ENCODE measurements at places on chromosomes 6 and 20.

DNA sequence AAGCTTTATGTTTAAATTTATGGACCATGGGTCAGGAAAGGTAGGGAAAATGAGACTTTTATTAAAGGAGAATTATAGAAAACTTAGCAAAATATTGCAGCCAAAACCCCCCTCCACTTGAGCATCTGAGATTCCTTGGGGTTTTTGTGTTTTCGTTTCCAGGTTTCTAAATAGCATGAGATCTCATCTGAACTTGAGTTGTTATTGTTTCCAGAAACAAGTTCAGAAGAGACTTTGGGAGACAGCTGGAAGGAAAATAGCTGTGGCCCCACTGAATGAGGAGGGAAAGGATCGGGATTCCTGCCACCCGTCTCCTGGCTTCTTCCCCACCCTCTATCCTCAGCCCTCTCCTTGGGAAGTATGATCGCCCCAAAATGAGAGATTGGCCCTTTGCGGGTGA is 75.5 kb downstream of the TBC1D7 start:
- no peak for DNase-seq

DNA sequence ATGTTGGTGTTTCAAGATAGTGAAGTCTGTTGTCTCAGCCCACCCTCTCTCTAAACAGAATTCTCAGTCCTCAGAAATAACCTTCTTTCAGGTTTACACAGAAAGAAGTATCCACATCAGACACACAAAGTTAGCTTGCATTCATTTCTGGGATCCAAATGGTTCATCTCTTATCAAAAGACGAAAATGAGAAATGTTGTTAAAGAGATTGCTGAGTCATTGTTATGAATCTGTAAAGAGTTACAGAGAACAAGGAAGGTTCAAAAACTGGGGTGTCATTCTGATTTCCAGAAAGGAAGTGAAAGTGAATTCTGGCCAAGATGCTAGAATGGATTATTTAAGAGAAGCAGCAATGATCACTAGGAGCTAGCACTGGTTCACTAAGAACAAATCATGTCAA is 90.5 kb upstream of the ATXN1 start:
- DNase-seq = no peak

DNA sequence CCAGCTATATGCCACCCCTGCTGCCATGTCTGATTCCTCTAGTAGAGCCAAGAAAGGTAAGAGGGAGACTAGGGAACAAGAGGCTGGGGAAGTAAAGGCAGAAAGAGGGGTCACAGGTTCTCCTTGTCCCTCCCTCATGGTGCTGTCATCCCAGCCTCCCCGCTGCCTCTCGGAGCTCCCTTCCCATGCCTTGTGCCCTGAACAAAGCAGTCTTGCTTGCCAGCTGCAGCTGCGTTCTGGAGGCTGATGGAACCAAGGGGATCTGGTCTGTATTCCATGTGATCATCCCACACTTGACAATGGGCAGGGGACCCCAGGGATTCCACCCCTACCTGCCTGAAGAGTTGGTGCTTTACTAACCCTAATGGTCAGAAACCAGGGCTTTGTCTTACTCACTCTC is 61.4 kb downstream of the DAAM2 start:
- DNase-seq = no peak

DNA sequence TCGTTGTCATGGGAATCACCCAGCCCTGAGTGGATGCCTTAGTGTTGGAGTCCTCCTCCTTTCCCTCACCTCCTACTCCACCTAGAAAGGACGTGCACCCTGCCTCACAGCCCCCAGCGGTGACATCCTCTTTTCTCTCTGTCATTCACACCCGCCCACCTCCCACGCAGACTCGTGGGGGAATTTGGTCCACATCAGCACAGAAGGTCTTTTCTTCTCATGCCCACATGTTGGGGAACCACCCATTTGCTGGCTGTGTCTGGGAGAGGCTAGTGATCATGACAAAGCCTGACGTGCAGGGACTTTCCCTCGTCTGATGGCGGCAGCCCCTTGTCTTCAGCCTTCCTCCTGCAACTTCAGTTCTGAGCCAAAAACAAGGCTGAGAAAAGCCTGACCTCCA is 96.0 kb upstream of the CNKSR3 start:
- no peak for DNase-seq

GRCh38 chr6:98958776-98959175 is 11.0 kb upstream of the FBXL4 start:
- no peak for DNase-seq

DNA sequence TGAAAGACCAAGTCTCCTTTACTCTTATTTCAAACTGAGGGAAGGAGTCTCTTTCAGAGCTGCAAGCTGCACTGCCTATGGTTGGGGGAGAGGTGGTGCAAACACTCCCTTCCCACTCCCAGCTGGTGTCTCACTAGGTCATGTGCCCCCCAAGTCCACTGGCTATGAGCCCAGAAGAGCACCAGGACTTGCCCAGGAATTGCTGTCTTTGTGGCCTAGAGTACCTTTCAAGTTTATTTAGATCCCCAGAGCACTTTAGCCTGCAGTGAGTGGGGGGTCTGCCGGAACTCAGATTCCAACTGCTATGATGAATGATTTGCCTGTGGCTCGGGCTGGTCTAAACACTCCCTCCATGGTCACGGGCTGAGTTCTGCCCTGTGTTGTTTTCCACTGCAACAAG is 192.6 kb upstream of the CITED2 start:
- DNase-seq = no peak

- DNase-seq = no peak
Observed at GRCh38 chr6:107344981-107345380, 114.4 kb downstream of the PDSS2 start.

GRCh38 chr20:48797275-48797825 is 30.4 kb downstream of the PREX1 start:
- DNase-seq = no peak

DNA sequence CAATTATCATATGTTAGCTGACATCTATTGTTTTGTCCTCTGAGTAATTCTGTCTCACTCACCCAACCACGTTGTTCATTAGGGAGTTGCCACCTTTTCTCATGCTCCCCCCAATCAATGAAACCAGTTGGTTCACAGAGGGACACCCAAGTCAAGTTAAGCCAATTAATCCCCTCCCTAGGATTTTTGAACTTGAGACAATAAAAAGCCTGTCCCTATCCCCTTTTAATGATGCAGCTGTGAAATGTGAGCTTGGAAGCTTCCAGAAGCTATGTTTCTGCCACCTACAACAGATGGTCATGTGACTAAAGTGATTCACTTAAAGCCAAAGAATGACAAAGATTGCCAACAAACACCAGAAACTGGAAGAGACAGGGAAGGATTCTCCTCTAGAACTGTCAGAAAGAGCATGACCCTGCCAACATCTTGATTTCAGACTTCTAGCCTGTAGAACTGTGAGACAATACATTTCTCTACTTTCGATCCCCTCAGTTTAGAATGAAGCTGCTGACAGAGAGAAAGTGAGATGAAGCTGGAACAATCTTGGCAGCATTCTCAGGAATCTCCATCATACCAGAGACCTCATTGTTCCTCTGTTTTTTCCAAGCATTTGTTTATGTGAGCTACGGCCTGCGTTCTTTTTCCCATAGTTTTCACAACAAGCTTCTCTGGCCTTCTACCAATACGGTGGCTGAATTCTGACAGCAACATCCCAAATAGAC is 57.8 kb upstream of the TPD52L1 start:
- DNase-seq = no peak

DNA sequence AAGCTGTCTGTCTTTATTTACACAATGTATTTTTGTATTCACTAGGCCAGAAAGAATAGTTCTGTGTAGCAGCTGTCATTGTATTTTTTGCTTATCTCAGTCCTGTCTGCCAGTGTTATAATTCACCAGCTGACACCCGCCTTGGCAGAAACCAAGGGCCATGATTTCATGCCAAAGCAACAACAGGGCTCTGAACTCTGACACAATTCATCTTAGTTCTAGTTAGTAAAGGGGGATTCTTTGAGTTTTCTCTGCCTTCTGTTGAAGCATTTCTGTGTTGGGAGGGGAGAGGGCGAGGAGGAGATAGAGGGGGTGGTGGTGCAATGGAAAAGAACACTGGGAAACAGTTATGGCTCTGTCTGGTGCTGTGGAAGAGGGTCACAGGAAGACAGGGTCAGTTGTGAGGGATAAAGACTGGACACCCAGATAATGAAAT is 684.6 kb upstream of the MARCKS start:
- no peak for DNase-seq

GRCh38 chr6:168277274-168277669 is 42.3 kb downstream of the DACT2 start:
- no peak for DNase-seq
